ENCODE measurements at places on chromosomes 7 and 10.

DNA sequence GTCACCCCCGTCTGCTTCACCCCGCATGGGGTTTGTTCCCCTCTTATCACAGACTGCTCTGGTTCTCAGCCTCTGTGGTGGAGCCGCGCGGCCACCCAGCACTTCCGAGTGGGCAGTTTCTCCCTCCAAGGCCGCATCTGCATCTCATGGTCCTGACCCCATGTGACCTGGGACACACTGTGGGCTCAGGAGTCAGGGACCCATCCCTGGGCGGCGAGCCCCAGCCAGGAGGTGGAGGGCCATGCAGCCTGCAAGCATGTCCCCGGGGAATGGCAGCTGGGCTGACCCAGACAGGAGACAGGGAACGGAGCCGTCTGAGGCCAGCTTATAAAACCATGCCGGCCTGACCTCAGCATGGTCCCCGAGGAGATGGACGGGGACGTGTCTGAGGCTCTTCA lies 25.2 kb upstream of the TTYH3 start:
- DNase-seq, result no peak

DNA sequence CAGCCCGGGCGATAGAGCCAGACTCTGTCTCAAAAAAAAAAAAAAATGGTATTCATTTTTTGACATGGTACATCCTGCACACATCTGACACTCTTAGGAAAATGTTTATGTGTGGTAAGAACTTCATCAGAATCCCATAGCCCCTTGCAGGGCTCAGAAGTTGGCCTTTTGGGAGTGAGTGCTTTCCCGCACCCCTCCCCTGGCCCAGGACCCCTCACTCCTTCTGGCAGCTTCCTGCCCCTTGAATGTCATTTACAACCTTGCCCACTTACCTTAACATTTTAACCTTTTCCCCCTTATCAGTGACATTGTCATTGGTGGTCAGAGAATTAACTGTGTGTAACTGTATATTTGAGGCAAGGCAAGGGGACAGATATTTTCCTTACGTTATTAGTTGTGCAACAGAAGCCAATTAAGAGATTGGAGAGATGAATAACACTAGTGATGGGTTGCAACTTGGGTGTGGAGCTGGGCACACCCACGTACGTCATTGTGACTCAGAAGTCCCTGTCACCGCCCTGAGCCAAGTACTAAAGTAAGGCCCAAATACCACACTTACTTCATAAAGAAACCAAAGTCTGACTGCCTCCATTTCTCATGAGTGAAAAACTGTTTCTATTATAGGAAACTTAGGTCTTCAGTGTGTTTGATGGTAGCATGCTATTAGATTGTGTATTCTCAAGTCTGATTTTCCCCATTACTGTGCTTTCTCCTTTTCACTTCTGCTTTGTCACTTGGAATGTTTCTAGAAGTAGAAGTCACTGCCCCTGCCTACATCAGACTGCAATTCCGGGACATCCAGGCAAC lies 31.6 kb downstream of the OGDH start:
- peak; percentile 97 for DNase-seq

GRCh38 chr10:35699848-35700486 lies 57.9 kb upstream of the FZD8 start:
- no peak for DNase-seq

DNA sequence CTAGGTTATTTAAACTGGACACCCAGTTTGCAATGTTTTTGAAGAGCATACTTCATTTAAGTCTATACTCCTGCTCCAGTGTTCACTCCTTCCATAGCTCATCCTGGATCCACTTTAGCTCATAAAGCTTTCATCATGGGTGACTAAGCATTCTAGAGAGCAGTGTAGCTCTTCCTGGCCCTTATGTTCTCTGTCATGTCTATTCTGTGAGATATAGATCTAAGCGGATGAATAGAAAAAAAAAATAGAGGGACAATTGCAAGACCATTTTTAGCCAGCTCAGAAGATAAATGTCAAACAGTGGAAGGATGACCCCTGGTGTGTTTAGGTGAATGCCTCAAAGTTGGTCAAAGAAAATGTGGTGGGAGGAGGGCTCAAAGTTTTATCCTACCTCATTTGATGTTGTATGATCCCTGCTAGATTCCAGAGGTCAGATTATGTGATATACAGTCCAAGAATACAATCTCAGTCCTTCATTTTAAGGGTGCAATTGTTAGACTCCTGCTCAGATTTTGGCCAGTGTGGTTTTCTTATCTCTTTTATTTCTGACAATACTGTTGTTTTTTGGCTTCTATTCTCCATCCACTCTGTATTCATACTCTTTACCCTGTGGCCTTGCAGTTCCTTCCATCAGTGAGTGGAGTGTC lies 7.5 kb upstream of the HECW1 start:
- DNase-seq, result no peak

DNA sequence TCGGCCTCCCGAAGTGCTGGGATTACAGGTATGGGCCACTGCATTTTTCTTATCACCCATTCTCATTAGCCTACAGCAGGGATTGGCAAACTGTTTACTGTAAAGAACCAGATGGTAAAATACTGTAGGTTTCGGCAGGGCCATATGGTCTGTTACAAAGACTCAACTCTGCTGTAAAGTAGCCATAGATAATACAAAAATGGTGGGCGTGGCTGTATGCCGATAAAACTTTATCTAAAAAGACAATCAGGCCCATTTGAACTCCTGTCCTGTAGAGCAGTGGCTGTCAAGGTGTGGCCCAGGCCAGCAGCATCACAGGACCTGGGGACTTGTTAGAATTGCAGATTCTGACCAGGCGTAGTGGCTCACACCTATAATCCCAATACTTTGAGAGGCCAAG lies 134.3 kb downstream of the CUX1 start:
- DNase-seq, result no peak

GRCh38 chr10:46304062-46304461 lies 17.3 kb downstream of the ANTXRL start:
- DNase-seq, result no peak

- DNase-seq, result no peak
Measured at GRCh38 chr10:14250496-14251076, 80.1 kb downstream of the FRMD4A start.

DNA sequence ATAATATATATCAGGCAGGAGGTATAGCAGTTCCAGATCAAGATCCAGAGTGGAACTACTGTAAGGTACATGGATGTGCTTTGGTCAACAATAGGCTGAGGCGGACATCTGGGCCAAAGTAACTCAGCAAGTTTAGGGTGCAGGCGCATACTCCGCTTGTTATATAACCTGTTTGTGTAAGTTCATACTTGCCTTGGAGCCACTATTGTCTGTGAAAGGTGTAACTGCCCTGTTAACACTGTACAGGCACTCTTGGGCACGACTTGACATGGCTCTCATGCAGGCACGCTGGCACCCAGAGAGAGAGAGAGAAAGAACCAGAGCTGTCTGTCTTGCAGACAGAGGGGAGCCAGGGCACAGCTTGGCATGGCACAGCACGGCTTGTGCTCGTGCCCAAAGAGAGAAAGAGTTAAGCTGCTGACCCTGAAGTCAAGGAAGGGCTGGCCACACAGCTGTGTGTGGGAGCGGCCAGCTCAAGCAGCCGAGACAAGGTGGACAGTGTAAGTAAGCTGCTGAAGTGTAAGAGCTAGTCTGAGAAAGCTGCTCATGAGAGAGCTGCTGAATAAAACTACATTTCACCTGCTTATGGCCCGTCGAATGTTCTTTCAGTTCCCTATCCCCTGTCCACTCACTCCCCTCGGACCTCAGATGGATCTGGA lies 47.8 kb upstream of the KAT6B start:
- no peak for DNase-seq

DNA sequence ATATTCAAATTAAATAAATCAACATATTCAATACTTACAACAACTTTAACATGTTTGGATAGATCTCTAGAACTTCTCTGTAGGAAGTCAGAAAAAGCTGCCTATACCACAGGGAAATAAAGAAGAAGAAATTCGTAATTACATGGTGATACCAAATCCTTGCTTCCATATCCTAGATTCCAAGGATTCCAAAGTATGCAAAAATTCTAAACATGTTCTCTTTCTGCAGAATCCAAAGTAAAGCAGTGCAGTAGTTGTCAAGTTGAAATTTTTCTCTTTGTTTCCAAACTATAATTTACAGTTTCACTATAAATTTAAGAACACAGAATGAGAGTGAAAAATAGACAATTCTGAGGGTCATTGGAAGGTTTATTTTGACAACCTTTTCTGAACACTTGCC lies 233.7 kb upstream of the PTN start:
- no peak for DNase-seq

DNA sequence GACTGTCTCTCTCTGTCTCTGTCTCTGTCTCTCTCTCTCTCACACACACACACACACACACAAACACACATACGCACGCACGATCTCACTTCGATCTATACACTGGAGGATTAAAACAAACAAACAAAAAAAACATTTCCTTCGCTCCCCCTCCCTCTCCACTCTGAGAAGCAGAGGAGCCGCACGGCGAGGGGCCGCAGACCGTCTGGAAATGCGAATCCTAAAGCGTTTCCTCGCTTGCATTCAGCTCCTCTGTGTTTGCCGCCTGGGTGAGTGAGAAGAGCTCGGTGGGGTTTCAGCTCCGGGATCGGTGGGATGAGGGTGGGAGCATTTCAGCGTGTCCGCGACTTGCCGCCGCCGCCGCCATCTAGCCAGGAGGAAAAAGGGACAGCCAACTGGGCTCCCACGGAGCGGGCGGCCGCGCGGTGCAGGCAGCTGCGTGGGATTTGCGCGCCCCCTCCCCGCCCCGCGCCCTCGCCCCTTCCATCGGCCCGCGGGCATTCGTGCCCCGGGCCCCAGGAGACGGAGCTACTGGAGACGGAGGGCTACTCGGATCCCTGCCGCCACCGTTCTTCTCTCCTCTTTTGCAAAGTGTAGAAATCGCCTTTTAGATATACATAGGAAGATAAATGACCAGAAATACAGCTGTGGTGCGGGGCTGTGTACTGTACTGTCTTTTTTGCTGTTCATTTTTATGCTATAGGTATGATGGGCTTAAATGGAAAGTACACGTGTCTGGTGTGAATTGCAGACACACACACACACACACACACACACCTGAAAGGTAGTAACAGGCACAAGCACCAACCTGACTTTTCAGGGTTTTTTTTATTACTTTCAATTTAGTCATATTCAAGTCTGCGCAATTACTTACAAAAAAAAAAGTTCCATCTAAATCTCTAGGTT lies 581 bp downstream of the PTPRZ1 start:
- DNase-seq, result peak; percentile 40

GRCh38 chr10:43109671-43110249 lies 28.5 kb upstream of the CSGALNACT2 start:
- DNase-seq, result no peak

DNA sequence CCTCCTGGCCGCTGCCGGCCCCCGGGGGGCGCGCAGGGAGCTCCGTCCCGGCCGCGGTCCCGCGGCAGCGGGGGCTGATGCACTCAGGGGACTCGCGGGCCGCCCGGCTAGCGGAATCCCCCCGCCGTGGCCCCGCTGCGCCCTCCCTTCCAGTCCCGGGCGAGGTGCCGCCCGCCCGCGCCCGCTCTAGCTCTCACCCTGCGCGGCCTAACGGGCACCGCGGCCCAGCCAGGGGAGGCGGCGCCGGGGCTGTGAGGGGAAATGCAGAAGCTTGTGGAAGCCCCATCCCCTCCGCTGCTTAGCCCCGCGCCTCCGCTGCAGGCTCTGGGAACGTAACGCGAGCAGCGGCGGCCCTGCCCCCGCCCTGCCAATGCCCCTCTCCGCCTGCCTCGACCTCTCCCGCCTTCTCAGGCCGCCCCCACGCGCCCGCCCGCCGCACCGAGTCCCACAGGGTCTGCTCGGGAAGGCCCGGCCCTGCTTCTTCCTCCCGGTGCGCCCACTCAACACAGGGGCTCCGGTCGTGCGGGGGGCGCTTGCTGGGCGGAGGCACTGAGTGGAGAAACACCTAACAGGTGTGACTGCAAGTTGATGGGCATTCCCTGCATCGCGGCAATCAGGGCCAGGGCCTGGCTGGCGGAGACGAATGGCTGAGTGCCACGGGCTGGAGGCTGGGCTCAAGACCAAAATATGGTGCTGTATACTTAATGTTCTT lies 384 bp upstream of the TMEM229A start:
- no peak for DNase-seq

- DNase-seq, result no peak
Measured at GRCh38 chr7:116209561-116210070, 723 bp upstream of the TES start.

- DNase-seq, result no peak
Measured at GRCh38 chr10:43054593-43054992, 22.3 kb upstream of the RET start.

DNA sequence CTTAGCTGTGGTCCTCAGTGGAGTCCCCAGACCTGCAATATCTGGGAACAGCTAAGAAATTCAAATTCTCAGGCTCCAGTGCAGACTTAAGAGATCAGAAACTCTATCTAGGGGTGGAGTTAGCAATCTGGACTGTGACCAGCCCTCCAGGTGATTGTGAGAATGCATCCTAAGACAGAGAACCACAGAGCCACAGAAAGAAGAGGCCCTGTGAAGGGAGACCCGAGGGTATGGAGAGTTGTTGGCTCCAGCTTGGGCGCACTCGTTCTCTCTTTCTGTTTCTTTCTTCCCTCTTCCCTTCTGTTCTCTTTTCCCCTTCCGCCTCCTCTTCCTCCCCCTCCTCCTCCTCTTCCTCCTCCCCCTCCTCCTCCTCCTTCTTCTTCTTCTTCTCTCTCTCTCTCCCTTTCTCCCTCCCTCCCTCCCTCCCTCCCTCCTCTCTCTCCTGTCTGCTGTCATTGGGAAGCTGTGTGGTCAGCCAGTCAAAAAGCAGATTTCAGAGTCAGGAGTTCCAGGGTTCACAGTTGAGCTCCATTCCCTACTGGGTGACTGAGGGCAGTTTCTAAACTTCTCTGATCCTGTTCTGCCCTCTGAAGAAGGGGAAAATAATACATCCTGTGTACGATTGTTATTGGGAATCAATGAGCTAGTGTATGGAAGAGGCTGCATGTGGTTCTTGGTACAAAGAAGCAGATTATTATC lies 62.1 kb upstream of the STEAP1B start:
- DNase-seq, result no peak

- DNase-seq, result no peak
Measured at GRCh38 chr10:31000867-31001266, 30.8 kb downstream of the ZNF438 start.

- no peak for DNase-seq
Measured at GRCh38 chr7:26987338-26987737, 108.5 kb downstream of the HOXA1 start.

DNA sequence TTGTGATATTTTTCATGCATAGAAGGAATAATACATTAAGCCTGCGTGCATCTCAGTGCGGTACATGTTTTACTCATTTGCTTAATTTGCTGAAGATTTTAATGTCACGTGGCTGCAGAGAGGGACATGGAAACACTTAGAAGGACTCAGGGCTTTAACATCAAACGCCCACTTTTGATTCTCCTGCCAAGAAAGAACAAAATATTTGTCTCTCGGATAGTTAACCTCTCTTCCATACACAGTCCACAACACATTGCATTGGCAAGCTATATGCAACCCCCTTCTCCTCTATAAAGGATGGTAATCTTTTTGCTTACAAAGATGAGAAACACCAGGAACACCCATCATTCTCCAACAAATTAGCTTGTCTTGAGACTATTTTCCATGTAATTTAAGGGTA lies 148.0 kb upstream of the NRP1 start:
- DNase-seq, result no peak

Measured in epithelial cell of prostate (primary cell).